ENCODE measurements at places on chromosomes 1 and 21. TPM values are rescaled to one million over a fixed set of nuclear protein-coding genes. Genes with fewer than 3 reads are reported as not detected.

TDRD5 gene
- not detected for total RNA-seq

KCTD3 gene
- 40.3 TPM for total RNA-seq

ZNF326 gene
- total RNA-seq, result 7.1 TPM

CLCA1 gene
- total RNA-seq, result not detected

PDE4B gene
- 55.6 TPM for total RNA-seq

MRPS6 gene
- 15.9 TPM for total RNA-seq

DDI2 gene
- 15.3 TPM for total RNA-seq

LINGO4 gene
- not detected for total RNA-seq

SGIP1 gene
- 49.2 TPM for total RNA-seq

AJAP1 gene
- total RNA-seq, result not detected

ARMH1 gene
- total RNA-seq, result 0.46 TPM

MTARC2 gene
- 5.8 TPM for total RNA-seq

MPL gene
- total RNA-seq, result not detected

LRRN2 gene
- total RNA-seq, result not detected

SPRR1B gene
- total RNA-seq, result not detected

GBP6 gene
- not detected for total RNA-seq

LORICRIN gene
- not detected for total RNA-seq

HAO2 gene
- total RNA-seq, result not detected

PGLYRP4 gene
- total RNA-seq, result not detected

BGLAP gene
- 0.61 TPM for total RNA-seq

PSMA5 gene
- 93.9 TPM for total RNA-seq

ECM1 gene
- total RNA-seq, result 0.46 TPM

All from epithelial cell of umbilical artery (primary cell).